ENCODE measurements at places on chromosomes 6 and 20.

- DNase-seq = no peak
Observed at GRCh38 chr6:154479771-154480639, 30.5 kb downstream of the CNKSR3 start.

- no peak for DNase-seq
Observed at GRCh38 chr20:49560646-49561045, 7.3 kb downstream of the PTGIS start.

DNA sequence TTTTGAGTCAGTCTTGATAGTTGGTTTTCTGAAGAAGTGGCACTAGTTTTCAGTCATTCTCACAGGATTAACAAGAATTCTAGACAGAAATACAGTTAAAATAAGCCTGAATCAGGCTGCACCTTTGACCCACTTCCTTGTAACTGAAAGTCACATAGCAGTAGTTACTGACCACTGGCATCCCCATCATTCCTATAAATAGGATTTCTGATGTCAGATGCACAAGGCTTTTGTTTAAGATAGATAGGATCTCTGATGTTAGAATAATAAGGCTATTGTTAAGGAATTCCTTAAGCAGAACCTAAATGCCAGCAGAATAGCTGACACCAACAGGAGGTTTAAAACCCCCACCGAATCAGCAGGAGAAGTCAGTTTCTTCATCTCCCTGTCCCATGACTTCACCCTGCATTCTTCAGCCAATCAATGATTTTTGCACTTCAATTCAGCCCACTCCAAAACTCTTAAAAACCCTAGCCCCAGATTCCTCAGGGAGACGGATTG lies 30.6 kb upstream of the ZBTB24 start:
- DNase-seq = no peak

DNA sequence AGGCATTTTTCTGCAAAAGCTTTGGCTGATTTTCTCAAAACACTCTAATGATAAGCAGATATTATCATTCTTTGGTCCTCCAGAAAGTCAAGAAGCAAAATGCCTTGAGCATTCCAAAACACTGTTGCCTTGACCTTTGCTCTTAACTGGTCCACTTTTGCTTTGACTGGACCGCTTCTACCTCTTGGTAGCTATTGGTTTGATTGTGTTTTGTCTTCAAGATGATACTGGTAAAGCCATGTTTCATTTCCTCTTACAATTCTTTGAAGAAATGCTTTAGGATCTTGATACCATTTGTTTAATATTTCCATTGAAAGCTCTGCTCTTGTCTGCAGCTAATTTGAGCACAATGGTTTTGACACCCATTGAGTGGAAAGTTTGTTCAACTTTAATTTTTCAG lies 35.6 kb upstream of the SDHAF4 start:
- DNase-seq = no peak

DNA sequence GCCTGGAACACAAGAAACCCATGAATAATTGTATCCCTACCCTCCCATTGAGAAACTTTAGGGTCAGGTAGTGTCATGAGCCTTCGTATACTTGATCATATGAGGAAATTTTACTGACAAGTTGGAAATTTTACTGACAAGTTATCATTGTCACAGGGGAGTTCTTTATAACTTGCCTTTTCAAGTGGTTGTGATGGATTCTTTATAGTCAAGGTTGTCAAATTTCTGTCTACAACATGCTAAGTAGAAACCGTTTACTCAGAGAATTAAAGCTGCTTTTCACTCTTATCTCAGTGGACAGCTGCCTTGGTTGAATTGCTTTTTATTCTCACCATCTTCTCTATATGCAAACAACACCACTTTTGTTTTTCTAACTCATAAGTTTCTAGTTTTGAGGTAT lies 1286.4 kb downstream of the EPHA7 start:
- no peak for DNase-seq

DNA sequence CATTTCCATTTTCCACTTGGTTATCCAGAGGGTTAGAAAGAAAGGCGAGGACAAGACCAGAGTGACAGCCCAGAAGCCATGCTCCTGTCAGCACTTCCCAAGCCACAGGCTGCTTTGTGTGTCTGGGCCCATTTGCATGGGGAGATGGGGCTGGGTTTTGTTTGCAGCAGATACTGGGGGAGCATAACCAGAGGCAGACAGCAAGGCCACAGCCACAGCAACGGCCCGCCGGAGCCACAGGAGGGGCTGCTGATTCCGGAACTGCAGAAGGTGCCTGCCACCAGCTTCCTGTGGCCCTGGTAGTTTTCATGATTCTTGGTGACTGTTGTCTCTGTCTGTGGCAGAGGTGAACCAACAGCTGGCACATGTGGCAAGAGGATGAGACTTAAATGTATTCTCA lies 106.6 kb downstream of the DLL1 start:
- DNase-seq = no peak

DNA sequence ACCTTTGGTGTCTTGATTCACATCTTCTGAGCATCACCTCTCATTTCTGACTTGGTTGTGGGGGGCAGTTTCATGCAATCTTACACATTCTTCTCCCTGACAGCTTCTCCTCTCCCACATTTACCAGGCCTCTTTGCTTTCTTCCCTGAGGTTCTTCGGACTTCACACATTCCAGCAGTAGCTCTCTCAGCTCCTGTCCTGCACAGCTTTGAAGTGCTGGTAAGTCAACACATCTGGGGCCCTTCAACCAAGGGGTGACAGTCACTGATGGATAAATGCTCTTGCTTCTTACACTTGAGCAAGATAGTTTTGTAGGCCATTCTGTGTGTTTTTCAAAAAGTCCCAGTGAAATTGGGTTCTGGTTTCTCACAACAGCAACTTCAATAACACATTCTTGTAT lies 2.5 kb upstream of the SLC35B3 start:
- DNase-seq = no peak
